ENCODE measurements at places on chromosomes 1 and 21.

DNA sequence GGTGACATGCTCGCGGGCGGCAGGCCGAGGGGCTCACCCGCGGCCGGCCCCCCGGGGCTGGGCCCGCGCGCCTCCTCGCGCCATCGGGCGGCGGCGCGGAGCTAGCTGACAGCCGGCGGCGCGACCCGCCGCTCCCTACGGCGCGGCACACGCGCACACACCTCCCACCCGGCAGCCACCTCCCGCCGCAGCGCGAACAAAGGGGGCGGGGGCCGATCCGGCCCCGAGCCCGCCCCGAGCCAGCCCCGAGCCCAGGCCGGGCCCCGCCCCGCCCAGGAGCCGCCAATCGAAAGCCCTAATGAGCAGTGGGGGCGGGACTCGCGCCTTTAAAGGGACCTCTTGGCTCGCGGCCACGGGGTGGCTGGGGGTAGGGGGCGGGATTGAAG, at the start of gene KIF21B:
Gene KIF21B (minus strand): TSS at position 198 of the 386 bp plus-strand sequence. CDS start 331 bp downstream, outside the sequence.
- H3K27ac ChIP-seq: peak within 1 kb of the TSS; percentile 73
- H3K36me3 ChIP-seq: no peaks in the 10 kb centered on the region
- H3K27me3 ChIP-seq: no peaks in the 10 kb centered on the region
- DNase-seq: peak; percentile 92
- peak within 1 kb of the TSS; percentile 92 for H3K4me3 ChIP-seq
- H3K4me1 ChIP-seq: peaks cover 59% of the 10 kb centered on the region

DNA sequence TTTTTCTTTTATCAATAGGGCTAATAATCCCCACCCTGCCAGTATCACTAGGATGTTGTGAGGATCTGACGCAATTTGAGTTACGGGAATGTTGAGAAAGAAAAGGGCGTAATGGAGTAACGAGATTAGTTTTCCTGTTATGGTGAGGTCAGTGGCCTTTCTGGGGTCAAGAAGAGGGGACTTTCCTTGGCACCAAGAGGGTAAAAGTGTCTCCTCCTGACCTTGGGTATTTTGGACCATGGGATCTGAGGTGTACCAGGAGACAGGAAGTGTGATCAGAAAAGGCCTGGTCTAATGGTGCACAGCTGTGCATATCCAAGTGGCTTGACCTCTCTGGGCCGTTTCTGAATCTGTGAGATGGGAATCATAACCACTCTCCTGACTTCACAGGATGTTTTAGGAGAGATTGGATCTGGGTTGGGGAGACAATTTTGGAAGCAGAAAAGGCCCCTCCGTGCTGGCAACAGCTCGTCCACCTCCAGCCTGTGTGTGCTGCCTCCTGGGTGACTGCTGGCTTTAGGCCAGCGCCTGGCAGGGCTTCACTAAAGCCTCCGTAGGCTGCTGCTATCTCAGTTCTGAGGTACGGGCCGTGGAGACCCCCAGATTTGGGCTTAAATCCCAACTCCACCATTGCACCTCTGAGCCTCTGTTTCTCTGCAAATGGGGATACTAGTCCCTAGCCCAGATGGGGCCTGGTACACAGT, 37.1 kb downstream of the ALPL start:
- DNase-seq: no peak
- H3K27ac ChIP-seq: no peak overlapping the region
- no peaks in the 10 kb centered on the region for H3K36me3 ChIP-seq
- H3K4me1 ChIP-seq: no peaks in the 10 kb centered on the region
- H3K4me3 ChIP-seq: no peak overlapping the region
- no peaks in the 10 kb centered on the region for H3K27me3 ChIP-seq

GRCh38 chr1:19112891-19113696, 97.0 kb downstream of the UBR4 start:
- H3K36me3 ChIP-seq: peaks cover 91% of the 10 kb centered on the region
- no peak overlapping the region for H3K4me3 ChIP-seq
- H3K4me1 ChIP-seq: no peaks in the 10 kb centered on the region

DNA sequence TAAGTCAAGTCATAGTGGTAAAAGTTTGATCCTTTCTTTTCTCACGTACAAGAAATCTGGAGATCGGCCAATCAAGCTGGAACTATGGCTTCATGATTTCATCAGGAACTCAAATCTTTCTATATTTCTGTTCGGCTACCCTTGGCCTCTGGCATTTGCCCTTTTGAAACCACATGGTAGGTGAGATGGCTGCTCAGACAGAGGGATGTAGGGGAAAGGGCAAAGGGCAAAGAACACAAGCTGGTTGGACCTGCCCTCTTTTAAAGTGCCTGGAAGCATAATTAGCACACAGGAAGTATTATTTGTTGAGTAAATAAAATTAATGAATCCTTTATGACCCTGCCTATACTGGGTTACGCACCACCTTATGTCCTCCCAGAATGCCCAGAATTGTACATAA, 11.5 kb upstream of the RGS1 start:
- DNase-seq: no peak
- no peaks in the 10 kb centered on the region for H3K27me3 ChIP-seq
- H3K4me1 ChIP-seq: peaks cover 20% of the 10 kb centered on the region
- H3K27ac ChIP-seq: no peak overlapping the region

DNA sequence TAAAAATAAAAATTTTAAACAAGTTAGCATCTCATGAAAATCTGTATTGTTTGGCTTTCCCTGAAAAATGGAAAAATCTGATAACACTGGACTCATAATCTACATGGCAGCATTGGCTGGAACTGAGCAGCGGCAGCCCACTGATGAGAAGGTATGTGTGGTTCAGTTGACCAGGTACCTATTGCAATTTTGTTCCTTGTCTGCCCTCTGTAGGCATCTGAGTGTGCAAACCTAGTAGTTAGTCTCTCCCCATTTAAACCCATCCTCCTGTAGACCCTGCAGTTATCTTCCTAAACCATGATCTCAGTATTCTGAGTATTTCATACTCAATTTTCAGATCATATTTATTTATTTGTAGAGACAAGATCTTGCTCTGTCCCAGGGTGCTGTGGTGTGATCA, 59.4 kb upstream of the SERBP1 start:
- no peak overlapping the region for H3K27ac ChIP-seq
- peak; percentile 7 for DNase-seq
- no peaks in the 10 kb centered on the region for H3K36me3 ChIP-seq
- no peaks in the 10 kb centered on the region for H3K4me1 ChIP-seq

- no peaks in the 10 kb centered on the region for H3K27me3 ChIP-seq
- no peak overlapping the region for H3K27ac ChIP-seq
- no peaks in the 10 kb centered on the region for H3K36me3 ChIP-seq
Observed at GRCh38 chr1:10657088-10657847, 139.2 kb downstream of the CASZ1 start.

DNA sequence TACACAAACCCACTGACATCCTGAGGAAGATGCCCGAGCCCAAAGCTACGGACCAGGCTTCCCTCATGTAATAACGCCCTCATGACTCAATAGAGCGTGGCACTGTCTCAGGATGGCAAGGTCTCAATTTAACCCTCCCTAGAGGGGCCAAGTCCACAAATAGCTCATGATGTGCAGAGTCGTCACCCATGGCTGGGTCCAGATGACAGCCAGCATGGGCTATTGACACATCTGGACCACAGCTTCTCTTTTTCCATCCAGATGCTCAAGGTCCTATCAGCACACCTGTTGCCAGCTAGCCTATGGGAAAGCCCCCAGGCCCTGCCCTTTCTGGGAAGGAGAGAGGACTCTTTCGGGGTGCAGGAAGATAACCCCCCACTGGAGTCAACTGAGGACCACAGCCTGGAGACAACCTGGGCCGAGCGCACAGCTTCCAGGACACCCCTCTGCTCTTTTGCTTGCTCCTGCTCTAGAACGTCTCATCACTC, 2.8 kb downstream of the LAPTM5 start:
- H3K4me1 ChIP-seq: peaks cover 75% of the 10 kb centered on the region
- no peak for DNase-seq
- no peaks in the 10 kb centered on the region for H3K27me3 ChIP-seq
- H3K4me3 ChIP-seq: peak overlapping the region; percentile 74
- H3K27ac ChIP-seq: peak overlapping the region; percentile 96
- no peaks in the 10 kb centered on the region for H3K36me3 ChIP-seq
